Femur (tissue), 1 donor: ENCODE measurements at places on chromosomes 16 and 17.

DNA sequence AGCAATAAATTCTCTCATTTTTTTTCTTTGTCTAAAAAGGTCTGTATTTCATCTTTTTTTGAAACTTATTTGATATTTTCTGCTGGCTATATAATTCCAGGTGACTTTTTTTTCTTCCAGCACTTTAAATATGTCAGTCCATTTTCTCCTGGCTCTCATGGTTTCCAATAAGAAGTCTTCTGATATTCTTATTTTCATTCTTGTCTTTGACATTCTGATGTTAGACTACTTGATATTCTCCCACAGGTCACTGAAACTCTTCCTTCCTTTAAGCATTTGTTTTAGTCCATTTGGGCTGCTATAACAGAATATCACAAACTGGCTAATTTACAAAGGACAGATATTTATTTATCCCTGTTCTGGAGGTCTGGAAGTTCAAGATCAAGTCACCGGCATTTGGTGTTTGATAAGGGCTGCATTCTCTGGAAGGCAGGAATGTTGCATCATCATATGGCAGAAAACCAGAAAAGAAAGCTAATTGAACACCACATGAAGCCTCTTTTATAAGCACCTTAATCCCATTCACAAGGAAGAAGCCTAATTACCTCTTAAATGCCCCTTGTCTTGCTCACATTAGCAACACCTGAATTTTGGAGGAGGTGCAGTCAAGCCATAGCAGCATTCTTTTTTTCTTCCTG lies 242.1 kb upstream of the TNRC6C start:
- DNase-seq = no peak

DNA sequence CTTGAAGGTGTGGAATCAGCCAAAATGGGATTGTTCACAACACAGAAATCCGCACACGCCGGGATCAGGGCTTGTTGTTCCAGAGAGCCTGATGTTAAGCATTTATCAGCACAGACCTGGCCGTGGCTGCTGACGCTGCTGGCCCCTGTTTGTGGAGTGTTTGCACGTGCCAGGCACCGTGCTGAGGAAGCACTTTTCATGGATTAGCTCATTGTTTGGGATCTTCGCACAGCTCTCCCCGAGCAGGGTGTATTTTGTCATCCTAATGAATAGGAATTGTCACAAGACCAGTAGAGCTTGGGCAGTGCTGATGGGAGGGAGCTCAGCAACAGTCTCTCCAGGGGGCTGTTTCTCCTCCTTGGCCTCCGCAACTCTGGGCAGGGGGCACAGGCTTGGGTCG lies 160.4 kb upstream of the PLCG2 start:
- DNase-seq = no peak

GRCh38 chr17:73188011-73188410 lies 4.8 kb upstream of the COG1 start:
- DNase-seq = no peak

- DNase-seq = peak; percentile 33
Observed at GRCh38 chr16:16025214-16025968, 76.0 kb downstream of the ABCC1 start.

DNA sequence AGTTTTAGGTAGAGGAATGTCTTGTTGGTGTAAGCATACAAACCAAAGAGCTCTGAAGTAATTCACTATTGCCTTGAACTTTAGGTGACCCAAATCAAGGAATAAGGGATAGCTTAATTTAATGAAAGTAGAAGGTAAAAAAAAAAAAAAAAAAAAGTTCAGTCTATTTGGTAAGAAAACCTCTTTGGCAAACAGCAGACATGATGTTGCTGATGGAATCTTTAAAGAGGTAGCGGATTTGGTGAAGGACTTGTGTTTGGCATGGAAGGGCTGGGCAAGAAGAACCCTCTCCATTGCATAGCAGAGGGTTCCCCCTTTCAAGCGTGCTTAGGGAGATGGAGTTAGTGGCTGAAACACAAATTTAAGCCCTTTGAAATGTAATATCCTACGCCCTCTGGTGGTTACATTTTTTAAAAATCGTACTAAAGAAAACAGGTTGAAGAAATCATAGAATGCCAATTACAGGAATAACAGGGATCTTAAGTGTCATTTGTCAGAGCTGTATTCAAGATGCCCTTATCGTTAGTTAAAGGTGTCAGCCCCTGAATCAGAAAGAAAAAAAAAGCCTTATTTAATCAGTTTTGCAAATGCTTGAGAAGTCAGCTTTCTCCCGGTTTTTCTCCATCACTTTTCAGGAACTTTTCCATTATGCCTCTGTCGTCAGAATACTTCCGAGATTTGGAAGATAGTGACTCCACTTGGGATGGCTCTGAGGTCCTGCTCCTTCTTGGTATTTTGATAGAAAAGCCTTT lies 383.1 kb downstream of the KCNJ2 start:
- DNase-seq = no peak

DNA sequence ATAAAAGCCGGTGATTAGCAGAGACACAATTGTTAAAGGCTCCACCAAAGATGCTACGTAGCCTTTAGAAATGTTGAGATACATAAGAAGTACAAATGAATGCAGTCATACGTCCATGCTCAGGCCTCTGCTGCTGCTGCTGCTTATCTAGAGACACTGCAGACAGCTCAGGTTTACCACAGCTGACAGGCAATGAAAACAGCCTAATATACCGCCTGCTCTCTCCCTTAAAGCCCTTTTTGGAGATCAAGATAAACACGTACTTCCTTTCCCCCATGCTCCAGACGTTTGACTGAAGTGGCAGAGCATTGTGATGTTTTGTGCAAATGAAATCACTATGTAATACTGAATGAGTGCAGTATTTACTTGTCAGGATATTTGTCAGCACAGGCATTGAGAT lies 185.3 kb downstream of the AATF start:
- DNase-seq = no peak

GRCh38 chr17:55571095-55571494 lies 59.8 kb upstream of the SMIM36 start:
- no peak for DNase-seq

DNA sequence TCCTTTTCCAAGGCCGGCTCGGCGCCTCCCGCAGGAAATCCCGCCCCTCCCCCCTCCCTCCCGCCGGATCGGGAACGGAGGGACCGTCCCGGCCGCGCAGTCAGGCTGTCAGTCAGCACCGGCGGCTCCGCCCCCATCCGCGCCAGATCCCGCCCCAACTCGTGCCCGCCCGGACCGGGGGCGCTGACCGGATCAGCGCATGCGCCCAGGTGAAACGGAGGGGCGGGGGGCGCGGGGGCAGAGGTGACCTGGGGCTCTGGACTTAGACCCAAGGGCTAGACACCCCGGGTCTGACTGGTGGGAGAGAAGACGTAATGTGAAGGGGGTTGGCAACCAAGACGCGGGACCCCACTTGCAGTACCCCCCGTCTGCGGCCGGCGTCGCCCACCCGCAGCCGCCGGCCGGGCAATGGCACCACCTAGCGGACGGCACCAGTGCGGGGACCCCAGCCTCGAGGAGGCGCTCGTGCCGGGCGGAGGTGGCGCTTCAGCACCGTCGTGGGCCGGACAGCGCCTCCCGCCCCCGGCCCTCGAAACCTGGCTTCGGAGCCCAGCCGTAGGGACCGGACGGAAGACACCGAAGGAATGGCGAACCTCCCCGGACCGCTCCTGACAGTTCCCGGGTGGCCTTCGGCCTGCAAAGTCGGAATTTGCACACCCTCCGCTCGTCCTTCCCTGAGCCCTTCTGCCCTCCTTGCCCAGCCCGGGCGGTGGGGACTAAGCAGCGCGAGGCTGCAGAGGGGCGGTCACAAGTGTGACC lies at the start of gene CASKIN2:
Gene CASKIN2 (minus strand): TSS at position 42 of the 759 bp plus-strand sequence. CDS start 1,733 bp downstream, outside the sequence.
- peak; percentile 97 for DNase-seq

DNA sequence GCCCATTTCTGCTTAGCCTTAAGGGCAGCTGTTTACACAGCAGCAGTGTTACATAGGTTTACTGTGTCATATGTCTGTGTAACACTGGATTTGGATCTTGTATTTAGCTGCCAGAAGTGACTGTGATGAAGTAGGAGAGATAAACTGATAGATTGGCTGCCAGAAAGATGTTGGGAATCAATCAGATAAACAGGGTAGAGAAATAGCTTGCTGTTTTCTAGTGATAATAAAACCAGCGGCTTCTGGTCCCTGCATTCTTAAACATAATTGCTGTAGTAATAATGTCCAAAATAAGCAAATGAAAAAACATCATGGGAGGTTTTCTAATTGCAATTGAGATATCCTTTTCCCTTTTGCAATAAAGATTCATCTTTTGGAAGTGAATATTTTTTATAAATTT lies 68.7 kb downstream of the AATF start:
- no peak for DNase-seq

DNA sequence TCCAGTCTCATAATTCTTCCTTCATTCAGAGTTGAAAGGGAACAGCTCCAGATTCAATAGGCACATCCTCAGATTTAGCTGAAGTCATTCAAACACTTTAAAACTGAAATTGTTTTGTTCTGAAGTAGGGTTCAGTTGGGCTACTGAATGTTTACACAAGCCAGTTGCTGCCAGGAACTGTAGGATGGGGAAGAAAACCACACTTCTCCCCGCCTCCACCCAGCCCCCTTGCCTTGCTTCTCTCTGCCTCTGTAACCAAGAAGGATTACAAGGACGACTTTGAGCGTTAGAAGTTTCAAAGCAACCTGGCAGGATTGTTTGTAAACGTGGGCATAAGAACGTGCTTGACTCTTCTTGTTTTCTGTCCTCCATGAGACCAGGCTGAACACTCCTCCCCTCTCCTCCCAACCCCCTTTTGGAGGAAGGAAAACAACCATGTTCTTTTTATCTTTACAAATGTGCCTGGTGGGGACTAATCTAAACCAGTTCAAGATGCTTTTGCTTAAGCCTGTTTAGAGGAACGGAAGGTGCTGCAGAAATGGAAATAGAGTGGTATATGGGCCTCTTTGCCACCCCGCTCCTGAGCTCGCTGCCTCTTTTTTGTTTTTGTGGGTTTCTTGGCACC lies 287.9 kb downstream of the FTO start:
- peak; percentile 44 for DNase-seq

- DNase-seq = no peak
Observed at GRCh38 chr17:50332196-50332595, 13.7 kb upstream of the XYLT2 start.

DNA sequence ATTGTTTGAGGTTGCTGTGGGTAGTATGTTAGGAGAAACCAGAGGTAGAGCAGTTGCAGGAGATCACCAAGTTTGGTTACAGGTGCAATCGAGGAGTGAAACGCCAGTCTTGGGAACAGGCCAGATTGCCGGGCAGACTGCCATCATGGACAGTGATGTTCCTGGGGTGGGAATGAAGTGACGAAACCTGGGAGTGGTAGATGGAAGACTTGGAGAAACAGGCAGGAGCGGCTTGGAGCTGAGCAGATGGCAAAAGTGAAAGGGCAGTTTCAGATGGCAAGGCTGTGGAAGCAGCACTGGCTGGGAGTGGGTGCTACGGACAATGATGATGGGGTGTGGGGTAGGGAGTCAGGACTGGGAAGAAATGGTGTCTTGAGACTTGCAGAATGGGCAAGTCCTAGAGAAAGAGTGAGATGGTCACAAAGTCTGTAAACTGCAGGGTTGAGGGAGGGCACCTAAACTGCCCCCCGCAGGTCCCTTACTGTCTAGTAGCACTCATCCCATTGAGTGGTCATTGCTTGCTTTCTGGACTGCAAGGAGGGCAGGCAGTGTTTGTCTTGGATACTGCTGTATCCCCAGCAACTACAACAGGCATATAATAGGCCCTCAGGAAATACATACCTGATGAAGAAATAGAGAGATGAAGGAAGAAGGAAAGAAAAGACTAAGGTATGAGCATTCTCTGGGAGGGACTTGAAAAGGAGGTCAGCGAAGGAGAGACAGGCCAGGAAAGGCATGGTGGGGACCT lies 29.5 kb upstream of the ULK2 start:
- peak; percentile 21 for DNase-seq

DNA sequence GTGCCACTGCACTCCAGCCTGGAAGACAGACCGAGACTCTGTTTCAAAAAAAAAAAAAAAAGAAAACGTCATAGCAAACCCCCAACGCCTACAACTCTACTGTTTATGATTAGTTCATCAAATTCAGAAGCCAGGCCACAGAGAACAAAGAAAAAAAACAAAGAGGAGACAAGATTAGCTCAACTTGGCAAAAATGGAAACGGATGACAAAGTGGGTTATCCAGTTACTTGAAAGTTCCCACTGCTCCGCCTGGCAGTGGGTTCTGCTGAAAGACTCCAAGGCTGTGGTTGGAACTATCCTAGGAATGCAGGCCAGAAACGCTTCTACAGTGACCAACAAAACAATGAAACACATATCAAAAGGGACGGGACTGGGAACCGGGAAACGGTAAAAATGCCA lies 53.1 kb downstream of the MRM3 start:
- peak; percentile 85 for DNase-seq
